ENCODE measurements at places on chromosomes 16 and 17.

DNA sequence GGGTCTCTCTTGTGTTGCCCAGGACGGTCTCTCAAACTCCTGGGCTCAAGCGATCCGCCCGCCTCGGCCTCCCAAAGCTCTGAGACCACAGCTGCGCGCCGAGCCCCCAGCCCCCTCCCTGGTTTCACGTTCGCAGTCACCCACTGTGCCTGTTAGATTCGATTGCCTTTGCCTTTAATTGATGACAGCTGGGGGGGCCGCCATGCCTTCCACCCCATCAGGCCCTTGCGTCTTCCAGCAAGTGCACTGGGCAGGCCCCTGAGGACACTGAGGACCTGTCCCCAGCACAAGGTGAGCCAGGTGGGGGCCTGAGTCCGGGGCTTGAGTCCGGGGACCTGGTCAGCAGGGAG lies 3.3 kb downstream of the IGFALS start:
- no peak for DNase-seq

DNA sequence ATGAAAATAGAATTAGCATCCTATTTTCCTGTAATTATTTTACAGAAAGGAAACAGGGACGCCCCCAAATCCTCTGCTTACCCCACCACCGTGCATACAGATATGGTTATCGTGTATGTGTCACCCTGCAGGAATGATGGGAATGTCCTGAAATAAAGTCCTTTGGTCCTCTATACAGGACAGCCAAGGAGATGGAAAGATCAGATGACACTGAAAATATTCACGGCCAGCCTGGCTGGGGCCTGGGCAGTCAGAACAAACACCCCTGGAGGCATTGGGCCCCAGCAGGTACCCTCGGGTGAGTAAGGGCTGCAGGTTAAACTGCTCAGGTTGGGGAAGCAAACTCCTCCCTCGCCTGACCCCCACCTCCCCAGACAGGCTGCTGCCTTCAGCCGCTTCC lies 368.0 kb downstream of the FOXL1 start:
- no peak for DNase-seq

DNA sequence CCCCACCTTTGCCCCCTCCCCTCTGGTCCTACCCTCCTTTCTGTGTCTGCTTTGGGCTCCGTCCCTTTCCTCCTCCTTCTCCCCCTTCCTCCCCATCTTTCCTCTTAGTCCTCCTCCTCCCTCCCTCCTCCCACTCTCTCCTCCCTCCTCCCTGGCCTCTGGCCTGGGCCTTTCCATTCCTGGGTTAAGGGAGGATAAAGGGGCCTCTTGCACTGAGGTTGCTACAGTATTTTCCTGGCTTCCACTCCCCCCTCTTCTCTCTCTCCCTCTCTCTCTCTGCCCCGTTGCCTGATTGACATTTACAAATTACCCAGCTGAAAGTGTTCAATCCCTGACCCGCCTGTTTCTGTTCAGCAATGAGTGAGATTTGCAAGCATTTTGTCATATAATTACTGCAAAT lies 44.0 kb downstream of the MRM1 start:
- DNase-seq: no peak

DNA sequence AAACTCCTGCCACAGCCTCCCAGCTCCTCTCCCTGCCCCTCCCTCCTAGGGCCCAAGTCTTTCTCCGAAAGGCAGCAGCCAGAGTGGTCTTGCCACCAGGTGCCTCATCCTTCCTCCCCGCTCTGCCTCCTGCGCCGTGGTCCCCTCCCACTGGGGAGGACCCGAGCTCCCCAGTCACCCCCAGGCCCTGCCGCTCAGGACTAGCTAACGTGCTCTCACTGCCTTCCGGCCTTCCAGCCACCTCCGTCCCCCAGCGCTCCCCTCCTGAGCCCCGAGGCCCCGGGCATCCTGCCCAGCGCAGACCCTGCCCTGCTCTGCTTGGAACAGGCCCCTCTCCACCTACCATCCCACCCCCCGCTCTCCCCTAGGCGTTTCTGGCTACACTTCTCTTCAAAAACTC lies 19.4 kb upstream of the COL1A1 start:
- DNase-seq: no peak

DNA sequence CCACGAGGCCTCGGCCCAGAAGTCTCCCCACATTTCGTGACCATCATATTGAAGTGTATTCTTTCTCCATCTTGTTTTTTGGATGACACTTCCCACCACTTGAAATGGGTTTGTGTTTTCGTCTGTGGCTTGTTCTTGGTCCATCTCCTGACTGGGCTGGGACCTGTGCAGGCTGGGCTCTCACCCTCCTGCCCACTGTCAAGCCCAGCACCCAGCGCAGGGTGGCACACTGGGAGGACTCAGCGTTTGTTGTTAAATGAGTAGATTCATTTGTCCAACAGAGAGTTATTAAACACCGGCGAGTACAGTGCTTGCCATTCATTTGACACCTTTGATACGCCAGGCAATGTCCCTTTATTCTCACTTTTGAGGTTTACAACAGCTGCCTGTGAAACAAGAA lies 22.6 kb downstream of the NT5M start:
- no peak for DNase-seq

- no peak for DNase-seq
These were observed 216.7 kb downstream of the PMP22 start for GRCh38 chr17:15048381-15048780.

All from stimulated activated CD4-positive, alpha-beta T cell treated with anti-CD3 and anti-CD28 coated beads, Interleukin-1b, Interleukin-23, amount 100 ng/mL, for 1 hour (primary cell).